ENCODE measurements at places on chromosomes 4 and X. TPM values are rescaled to one million over a fixed set of nuclear protein-coding genes. Genes with fewer than 3 reads are reported as not detected.

DNA sequence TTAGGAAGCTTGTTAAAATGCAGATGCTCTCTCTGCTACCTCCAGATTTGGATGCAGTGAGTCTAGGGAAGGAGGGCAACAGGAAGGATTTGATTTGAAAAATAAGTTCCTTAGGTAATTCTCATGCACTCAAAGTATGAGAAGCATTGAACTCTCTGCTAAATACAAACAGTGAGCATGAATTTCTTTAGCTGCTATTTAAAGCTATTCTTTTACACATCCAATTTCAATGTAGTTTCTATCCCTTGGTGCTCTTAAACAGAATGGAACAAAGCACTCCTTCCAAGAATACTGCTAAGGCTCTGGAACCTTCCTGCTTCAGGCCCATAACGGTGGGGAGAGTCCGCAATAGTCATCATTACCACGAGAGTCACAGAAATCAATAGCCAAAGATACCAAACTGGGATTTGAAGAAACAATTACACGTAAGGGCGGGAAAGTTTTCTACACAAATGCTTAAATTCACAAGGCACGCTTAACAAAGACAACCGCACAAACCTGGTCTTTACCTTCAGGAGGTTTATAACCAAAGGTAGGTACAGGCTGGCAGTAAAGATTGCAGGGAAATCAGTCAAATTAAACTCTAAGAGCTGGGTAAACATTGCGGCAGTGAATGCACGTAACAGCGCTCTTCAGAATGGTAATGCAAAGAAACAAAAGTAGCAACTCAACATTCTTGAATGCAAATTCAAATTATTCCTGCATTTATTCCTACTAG lies 123.2 kb upstream of the NAP1L5 start:
- no peak for DNase-seq

MSANTD1 gene
- total RNA-seq = 0.85 TPM

TEX11 gene
- not detected for total RNA-seq

DNA sequence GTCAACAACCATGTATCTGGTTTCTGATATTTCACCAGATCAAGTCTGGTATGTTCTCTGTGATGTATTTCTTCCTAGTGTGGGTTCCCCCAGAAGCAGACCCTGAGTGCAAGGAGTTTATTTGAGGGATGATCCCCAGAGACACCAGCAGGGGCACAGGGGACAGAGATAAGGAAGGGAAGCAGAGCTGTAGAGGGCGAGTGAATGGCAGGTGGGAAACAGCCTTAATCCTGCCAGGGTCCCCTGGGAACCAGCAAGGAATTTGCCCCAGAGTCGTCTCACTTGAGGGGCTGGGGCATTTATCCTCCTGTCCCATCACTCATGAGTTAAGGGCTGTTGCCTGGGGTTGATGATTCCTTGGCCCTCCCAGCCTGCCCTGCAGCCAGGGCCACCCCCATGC lies 206.4 kb upstream of the BCOR start:
- no peak for DNase-seq

- DNase-seq = peak; percentile 84
Observed at GRCh38 chr4:39365830-39366771, at the start of gene RFC1. Gene RFC1 (minus strand): TSS chr4:39366362. CDS start chr4:39366241, 121 bp downstream.

- no peak for DNase-seq
Observed at GRCh38 chrX:153814591-153815315, 15.6 kb downstream of the PDZD4 start.

DNA sequence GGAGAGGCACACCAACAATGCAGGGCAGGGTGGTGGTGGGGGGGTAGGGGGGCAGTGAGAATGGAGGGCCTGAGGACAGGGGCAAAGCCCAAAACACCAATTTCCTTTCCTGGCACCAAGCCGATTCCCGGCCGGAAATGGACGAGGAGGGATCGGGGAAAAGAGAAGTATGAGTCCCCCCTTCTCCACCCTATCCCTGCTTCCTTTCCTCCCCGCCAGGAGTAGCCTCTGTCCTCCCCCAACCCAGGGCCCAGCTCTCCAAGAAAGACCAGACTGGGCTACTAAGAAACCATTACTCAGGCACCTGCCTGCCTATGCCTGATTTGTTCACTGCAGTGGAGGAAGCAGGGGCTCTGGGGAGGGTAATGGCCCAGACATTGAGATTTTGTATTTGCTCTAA lies 402 bp downstream of the CCDC120 start:
- no peak for DNase-seq

DNA sequence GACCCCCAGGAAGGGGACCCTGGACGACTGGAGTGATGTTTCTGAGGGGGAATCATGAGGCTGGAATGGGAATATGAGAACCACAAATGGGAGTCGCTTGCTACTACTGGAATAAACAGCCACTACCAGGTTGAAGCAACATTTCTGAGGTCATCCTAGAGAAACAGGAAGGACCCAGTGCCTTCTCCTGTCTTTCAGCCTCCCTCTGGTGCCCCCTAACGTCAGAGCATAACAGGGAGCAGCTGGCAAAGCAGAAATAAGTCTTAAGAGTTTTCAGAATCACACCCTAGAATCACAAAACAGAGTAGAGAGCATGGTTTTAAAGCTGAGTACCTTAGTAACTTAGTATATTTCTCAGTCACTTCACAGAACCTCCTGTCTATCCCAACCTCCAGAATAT lies 347.8 kb upstream of the PITX2 start:
- no peak for DNase-seq

JAKMIP1 gene
- 0.58 TPM for total RNA-seq

DNA sequence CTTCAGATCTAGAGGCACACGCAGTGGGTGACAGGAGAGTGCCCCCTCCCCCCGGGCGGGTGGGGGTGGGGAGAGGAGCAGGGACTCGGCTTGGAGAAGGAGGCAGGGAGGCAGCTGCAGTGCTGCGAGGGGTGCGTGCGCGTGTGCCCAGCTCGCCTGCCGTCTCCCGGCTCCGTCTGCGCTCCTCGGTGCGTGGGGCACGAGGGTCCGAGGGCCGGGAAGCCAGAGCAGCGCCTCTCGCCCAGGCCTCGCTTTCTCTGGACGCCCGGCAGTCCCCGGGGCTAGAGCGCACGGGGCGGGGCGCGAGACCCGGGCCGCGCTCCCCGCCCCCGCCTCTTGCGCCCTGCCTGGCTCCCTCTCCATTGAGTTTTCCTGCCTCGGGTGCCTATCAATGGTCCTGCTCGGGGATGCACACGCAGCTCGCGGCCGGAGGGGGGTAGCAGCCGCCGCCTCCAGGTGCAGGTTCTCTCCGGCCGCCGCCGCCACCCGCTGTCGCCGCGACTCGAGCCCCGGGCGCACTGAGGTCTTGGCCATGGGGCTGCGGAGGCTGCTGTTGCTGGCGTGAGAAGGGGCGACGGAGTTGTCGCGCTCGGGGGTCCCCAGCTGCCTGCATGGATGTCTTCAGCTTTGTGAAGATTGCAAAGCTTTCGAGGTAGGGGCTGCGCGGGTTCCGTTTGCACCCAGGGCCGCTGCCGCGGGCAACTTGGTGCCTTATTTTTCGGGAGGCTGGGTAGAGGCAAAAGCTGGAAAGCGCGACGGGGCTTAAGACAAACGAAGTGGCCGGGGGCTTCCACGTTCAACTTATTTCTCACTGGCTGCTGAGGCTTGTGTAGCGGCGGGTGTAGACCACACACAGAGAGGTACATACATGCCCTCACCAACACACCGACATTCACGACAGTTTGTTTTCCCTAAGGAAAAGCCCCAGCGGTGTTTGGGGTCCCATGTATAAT lies at the start of gene FRMPD4:
FRMPD4 (plus strand) TSS at position 113 of the 953 bp plus-strand sequence; CDS start at position 612, 499 bp downstream.
- no peak for DNase-seq

All from urinary bladder (tissue), 4 donors.